ENCODE measurements at places on chromosomes 11 and 22.
A peak's percentile ranks its signal among the peaks of the same experiment; 100 is the strongest.

DNA sequence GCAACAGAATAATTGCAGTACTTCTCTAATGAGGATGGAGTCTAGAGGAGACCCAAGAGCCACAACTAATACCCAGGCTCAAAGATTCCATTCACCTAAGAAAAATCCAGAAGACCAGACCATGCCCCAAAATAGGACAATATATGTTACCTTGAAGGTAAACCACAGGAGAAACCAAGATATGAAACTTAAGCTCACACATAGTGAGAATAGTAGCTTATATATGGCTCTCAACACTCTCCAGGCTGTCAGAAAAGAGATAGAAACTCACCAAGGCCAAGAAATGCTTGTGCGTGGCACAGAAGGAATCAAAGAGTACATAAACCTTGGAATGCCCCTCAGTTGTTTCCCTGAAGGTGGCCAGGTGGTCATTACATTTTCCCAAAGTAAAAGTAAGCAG is 9.1 kb downstream of the FAM111A start:
- DNase-seq = no peak

GRCh38 chr11:119728211-119728626 is 781 bp downstream of the NECTIN1 start:
- DNase-seq = no peak

GRCh38 chr11:118216621-118217481 is 8.0 kb downstream of the JAML start:
- no peak for DNase-seq

- DNase-seq = no peak
Observed at GRCh38 chr11:45007011-45007410, 56.3 kb upstream of the TP53I11 start.

- no peak for DNase-seq
Observed at GRCh38 chr11:3838504-3838903, 2.3 kb downstream of the RHOG start.

- peak; percentile 87 for DNase-seq
Observed at GRCh38 chr11:118623269-118623655, 15.8 kb downstream of the PHLDB1 start.

DNA sequence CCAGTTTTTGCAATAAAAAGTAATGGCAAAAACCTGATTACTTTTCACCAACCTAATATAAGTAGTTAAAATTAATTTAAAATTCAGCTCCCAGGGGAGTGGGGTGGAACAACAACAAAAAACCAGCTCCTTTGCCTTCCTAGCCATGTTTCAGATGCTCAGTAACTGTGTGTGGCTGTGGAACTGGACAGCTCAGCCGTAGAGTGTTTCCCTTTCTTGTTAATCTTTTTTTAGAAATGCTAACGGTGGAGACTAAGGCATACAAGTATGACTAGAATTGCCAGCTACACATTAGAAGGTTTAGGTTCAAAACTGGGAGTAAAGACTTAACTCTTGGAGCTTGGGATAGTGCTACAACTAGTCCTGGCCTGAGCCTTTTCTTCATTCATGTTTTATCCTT is 45.0 kb downstream of the PPP6R3 start:
- no peak for DNase-seq

DNA sequence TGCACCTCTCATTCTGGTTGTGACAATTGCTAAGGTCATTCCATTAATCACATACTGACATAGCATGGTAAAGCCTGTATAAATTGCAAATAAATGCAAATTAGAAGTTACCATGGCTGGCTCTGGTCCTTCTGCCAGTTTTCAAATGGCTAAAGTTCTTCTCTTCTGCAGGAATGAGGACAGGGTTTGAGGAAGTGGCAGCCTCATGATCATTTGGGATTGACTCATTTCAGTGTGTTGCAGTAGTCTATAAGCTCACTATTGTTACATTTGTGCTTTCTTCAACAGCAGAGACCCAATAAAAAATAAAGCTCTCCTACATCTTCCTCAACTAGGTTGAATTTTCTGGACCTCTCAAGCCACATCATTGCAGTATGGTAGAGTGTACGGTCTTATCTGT is 60.3 kb downstream of the NECTIN1 start:
- no peak for DNase-seq

- no peak for DNase-seq
Observed at GRCh38 chr11:1078191-1078601, 3.5 kb downstream of the MUC2 start.

DNA sequence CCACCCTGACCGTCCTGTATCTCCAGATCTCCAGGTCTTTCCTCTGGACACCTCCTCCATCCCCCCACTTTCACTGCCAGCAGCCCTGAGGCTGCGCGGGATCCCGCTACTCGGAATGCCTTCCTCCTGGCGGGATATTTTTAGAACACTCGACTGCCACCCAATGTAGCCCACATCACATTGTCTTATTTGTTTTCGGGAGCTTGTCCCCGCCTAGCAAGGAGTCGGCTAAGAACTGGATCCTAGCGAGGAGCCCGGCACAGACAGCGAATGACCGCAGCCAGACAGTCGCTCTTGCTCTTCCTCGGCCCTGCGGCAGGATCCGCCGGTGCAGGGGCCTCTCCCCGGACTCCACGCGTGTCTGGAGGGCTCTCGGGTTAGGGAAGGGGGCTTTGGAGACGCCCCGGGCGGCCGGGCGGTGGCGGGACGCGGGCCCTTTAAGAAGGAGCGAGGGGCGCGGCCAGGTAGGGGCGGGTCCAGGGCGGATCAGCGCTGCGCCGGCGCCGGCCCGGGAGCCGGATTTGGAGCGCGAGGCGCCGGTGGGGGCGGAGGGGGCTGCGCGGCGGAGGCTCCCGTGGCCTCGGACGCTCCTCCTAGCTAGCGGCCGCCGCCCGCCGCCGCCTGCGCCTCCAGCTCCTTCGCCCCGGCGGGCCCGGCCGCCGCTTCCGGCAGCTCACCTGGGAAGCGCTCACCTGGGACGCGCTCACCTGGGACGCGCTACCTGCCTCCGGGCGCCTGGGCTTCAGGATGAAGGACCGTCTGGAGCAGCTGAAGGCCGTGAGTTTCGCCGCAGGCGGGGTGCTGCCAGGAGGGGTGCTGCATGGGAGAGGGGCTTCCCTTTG is at the start of gene STX3:
STX3 (plus strand) TSS at position 518 of the 842 bp plus-strand sequence; CDS start at position 748, 230 bp downstream.
- peak; percentile 35 for DNase-seq

DNA sequence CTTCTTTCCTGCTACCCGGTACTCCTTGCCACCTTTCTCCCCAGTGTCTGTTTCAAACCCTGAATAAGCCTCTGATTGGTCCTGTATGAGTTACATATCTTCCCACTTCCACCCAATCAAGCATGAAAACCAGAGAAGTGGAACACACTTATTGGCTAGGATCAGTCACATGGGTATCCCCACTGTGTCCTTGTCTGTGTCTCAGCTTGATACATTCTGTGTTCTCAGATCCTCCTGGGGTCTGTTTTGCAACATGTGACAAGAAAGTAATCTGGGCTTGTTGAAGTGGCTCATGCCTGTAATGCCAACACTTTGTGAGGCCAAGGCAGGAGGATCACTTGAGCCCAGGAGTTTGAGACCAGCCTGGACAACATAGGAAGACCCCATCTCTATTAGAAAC is 23.9 kb downstream of the MCHR1 start:
- no peak for DNase-seq

GRCh38 chr11:130580372-130580771 is 131.9 kb downstream of the ADAMTS15 start:
- no peak for DNase-seq

GRCh38 chr22:25548866-25549464 is 15.5 kb upstream of the GRK3 start:
- no peak for DNase-seq

- peak; percentile 74 for DNase-seq
Observed at GRCh38 chr22:28923826-28924732, 40.7 kb downstream of the ZNRF3 start.

- DNase-seq = no peak
Observed at GRCh38 chr11:44634401-44635281, 69.2 kb downstream of the CD82 start.

GRCh38 chr22:37213218-37213855 is 1.1 kb upstream of the SSTR3 start:
- no peak for DNase-seq

- DNase-seq = peak; percentile 4
Observed at GRCh38 chr11:83723999-83724398, 437.8 kb upstream of the CCDC90B start.

DNA sequence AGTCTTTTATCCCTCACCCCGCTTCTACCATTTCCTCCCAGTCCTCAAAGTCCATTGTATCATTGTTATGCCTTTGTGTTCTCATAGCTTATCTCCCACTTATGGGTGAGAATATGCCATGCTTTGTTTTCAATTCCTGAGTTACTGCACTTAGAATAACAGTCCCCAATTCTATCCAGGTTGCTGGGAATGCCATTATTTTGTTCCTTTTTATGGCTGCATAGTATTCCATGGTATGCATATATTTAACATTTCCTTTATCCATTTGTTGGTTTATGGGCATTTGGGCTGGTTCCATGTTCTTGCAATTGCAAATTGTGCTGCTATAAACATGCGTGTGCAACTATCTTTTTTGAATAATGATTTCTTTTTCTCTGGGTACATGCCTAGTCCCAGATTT is 114.9 kb downstream of the VPREB1 start:
- no peak for DNase-seq

GRCh38 chr11:8070417-8071115 is 10.4 kb upstream of the TUB start:
- DNase-seq = no peak

DNA sequence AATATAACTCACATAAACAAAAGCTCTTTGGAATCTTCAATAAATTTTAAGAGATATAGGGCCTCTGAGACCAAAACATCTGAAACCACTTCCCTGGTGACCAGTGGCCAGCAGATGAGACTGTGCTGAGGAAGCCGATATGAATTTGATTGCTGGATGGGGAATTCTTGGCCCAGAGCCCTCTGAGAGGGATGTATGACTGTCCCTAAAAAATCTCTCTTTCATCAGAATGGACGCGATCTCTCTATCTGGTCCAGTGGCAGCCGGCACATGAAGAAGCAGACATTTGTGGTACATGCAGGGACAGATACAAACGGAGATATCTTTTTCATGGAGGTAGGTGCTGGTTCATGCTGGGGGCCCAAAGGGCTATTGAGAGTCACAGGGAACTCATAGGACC is 37.5 kb downstream of the MYBPC3 start:
- DNase-seq = no peak

- no peak for DNase-seq
Observed at GRCh38 chr11:36591433-36591832, 2.9 kb upstream of the IFTAP start.

DNA sequence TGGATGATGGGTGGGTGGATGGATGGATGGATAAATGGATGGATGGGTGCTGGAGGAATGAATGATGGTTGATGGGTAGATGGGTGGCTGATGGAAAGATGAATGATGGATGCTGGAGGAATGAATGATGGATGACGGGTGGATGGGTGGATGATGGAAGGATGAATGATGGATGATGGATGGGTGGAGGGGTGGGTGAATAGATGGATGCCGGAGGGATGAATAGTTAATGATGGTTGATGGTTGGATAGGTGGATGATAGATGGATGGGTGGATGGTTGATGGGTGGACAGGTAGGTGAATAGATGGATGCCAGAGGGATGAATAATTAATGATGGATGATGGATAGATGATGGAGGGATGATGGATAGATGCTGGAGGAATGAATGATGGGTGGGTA is 41.4 kb downstream of the ANO1 start:
- no peak for DNase-seq

GRCh38 chr11:33452836-33453624 is 195.8 kb downstream of the HIPK3 start:
- no peak for DNase-seq

- no peak for DNase-seq
Observed at GRCh38 chr11:124807660-124808270, 7.6 kb upstream of the MSANTD2 start.

DNA sequence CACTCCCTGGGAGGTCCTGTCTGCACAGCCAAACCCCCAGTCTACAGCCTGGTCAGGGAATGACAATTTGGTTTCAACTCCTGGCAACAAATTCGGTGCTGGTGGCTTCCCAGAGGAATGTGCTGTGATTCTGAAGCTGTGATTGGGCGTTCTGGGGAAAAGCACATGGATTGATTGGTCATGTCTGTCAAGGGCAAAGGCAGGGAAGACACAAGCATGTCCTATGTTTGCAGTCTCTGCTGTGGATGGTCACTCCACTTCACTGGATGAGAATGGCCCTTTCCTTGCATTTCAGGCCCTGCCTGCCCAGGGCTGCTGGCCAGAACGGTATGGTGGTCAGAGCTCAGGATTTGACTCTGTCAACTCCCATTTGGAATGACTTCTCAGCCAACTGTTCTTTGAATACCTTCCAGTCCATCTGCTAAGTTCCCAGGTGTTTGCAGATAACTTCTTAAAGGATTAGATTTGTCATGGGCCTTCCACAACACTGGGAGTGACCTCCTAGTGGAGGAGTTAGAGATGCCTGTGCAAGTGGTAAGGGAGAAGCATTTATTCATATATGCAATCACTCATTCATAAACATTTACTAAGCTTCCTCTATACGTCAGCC is 42.7 kb downstream of the SGSM1 start:
- DNase-seq = no peak

DNA sequence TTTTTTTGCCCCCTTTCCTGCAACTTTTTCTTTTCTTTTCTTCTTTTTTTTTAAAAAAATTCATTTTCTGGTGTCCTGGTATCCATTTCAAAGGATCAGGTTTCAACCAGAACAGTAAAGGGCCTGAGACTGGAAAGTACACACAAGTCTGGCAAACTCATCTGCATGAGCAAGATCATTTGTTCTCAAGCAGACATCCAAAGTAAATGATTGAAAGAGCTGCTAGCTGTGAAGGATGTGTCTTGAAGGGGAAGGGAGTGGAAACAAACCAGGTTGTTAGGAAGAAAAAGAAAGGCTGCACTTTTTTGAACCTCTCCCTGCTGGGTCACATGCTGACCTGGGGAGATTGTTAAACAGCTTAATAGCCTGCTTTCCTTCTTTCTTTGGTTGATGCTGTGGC is 5.3 kb downstream of the YAP1 start:
- DNase-seq = no peak

All from NCI-H510A (cell line).